ENCODE measurements at places on chromosomes 6 and 20. TPM values are rescaled to one million over a fixed set of nuclear protein-coding genes. Genes with fewer than 3 reads are reported as not detected.

DNA sequence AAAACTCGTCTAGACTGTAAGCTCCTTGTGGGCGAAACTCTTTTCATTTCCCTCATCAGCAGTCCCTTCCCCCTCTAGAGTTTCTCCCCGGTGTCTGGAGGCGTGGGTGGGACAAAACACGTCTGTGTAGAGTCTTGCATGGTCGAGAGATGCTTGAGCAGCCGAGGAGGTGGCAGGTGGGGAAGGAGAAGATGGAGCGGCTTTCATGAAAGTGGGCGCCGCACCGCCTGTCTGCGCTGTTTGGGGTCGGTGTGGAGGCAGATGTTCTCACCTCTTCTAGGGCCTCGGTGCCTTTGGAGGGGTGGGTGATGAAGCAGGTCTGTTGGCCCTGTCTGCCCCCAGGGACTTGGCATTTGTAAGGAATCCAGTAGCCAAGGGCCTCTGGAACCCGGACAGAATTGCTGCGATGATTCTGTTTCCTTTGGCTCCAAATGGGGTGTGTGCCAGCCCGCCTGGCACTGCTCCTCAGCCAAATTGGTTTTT, 1.2 kb downstream of the BRPF3 start:
- DNase-seq = no peak

DNA sequence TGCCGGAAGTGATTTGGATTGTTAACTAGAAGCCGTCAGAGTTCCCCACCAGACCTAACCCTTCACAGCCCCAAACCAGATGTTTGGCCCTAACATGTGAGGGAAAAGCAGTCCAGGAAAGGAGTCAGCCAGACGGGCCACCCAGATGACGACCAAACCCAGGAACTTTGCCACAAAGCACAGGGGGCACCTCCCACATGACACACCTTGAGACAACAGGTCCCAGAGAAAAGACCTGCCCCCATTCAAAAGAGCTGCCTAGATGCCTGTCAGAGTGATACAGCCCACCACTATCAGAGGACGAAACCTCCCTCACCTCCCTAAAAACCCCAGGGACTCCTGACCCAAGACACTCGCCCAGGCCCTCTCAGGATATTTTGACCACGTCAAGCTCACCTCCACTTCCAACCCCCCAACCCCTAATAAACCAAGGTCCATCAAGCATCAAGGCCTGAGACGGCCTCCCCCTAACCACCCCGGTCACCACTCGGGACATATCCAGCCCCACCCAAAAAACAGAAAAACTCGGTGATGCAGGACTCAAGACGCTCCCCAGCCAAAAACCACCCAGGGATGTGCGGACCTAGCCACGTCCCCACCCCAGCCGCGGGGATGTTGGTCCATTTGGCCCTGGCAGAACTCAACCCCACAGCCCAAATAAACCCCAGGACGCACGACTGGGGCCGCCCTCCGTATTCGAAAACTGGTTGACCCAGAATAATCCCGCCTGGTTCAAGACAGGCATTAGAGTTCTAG, 662 bp downstream of the ZNF343 start:
- DNase-seq = no peak

- no peak for DNase-seq
These were observed 89.7 kb upstream of the OGFRL1 start for GRCh38 chr6:71198908-71199307.

PHACTR3 gene
- total RNA-seq = 0.14 TPM

DNA sequence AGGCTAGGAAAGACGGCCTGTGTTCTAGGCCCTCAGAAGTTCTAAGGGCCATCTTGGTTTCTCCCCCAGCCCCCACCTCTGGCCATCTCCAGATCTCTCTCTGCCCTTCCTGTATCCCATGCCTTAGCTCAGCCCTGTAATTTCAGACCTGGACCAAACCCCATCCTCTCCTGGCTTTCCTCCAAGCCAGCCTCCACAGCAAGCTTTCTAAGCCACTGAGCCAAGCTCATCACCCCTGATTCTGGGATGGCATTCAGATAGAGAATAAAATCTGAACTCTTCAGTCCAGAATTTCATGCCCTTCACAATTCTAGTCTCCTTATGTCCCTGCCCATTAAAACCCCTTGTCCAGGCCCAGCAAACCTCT, 18.9 kb upstream of the CCM2L start:
- no peak for DNase-seq

- DNase-seq = no peak
These were observed 4.5 kb upstream of the CPNE1 start for GRCh38 chr20:35669221-35669620.

- no peak for DNase-seq
These were observed 137.6 kb downstream of the MAP3K7 start for GRCh38 chr6:90449311-90449710.

DNA sequence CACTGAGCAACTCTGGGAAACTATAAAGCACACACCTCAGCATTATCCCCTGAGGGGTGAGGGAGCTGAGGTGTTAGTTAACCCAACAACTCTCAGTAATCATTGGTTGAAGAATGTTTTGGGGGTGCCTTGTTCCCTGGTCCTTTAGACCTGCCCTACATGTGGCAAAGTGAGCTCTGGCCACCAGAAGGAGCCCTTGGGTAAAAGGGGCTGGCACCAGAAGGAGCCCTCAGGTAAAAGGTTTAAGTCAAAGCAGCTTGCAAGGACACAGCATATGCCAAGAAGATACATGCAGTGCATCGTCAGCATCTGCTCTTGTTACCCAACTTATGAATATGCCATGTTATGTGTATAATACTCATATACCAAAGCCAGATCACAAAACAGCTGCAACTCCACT, 1081.7 kb downstream of the KIF16B start:
- no peak for DNase-seq

- DNase-seq = no peak
These were observed 125.3 kb downstream of the PREX1 start for GRCh38 chr20:48702455-48702913.

SF3B5 gene
- 123 TPM for total RNA-seq

All from astrocyte (in vitro differentiated cells and primary cell).